GM23338 (cell line): ENCODE measurements at places on chromosomes 12 and 14. TPM values are rescaled to one million over a fixed set of nuclear protein-coding genes. Genes with fewer than 3 reads are reported as not detected.
A peak's percentile ranks its signal among the peaks of the same experiment; 100 is the strongest.

GRCh38 chr14:81562818-81563217 is 29.2 kb upstream of the SEL1L start:
- H3K36me3 ChIP-seq = no peaks in the 10 kb centered on the region
- H3K27me3 ChIP-seq = no peaks in the 10 kb centered on the region
- no peak overlapping the region for H3K27ac ChIP-seq
- DNase-seq = peak; percentile 14
- H3K4me1 ChIP-seq = peaks cover 26% of the 10 kb centered on the region

- H3K36me3 ChIP-seq = no peaks in the 10 kb centered on the region
- no peak overlapping the region for H3K4me3 ChIP-seq
Observed at GRCh38 chr14:24075485-24076301, 4.3 kb downstream of the CPNE6 start.

GRCh38 chr14:103606963-103607668 is 21.9 kb upstream of the KLC1 start:
- H3K27me3 ChIP-seq = no peaks in the 10 kb centered on the region
- H3K4me1 ChIP-seq = peaks cover 3% of the 10 kb centered on the region; the same call in 1 of the 2 replicates
- H3K36me3 ChIP-seq = no peaks in the 10 kb centered on the region

RFLNA gene
- 16.2 and 20.4 TPM in 2 replicates for total RNA-seq
